T-cell (primary cell): ENCODE measurements at places on chromosomes 12 and 14.
A peak's percentile ranks its signal among the peaks of the same experiment; 100 is the strongest.

- H3K27me3 ChIP-seq: no peaks in the 10 kb centered on the region
- no peak for DNase-seq
- H3K4me1 ChIP-seq: peaks cover 12% of the 10 kb centered on the region
- H3K27ac ChIP-seq: peak overlapping the region; percentile 98
Measured at GRCh38 chr12:56334490-56334793, 642 bp upstream of the PAN2 start.

DNA sequence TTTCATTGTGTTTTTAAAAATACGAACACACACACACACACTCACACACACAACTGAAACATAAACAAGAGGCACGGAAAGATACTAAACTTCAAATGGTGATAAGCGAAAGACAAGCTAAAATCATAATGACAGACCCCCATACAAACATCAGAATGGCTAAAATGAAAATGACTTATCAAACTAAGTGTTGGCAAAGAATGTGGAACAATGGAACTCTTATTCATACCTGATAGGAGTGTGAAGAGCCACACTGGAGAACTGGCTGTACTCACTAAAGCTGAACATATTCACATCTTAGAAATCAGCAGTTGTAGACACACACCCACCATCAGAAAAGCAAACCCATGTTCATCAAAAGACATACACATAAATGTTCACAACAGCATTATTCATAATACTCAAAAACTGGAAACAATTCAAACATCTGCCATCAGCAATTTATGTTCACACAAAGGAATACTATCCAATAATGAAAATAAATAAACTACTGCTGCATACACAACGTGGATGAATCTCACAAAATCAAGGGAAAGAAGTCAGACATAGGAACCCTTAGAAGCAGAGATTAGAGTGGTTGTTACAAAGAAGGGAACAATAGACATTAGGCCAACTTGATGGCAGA is 11.8 kb downstream of the STXBP6 start:
- no peaks in the 10 kb centered on the region for H3K36me3 ChIP-seq
- no peaks in the 10 kb centered on the region for H3K27me3 ChIP-seq
- H3K4me1 ChIP-seq: no peaks in the 10 kb centered on the region
- no peak for DNase-seq
- H3K27ac ChIP-seq: no peak overlapping the region

GRCh38 chr12:50638482-50638880 is 125.4 kb upstream of the ATF1 start:
- peaks cover 5% of the 10 kb centered on the region for H3K4me1 ChIP-seq
- no peaks in the 10 kb centered on the region for H3K27me3 ChIP-seq
- DNase-seq: no peak

GRCh38 chr14:63770187-63770807 is 42.4 kb upstream of the SGPP1 start:
- H3K27ac ChIP-seq: no peak overlapping the region
- no peaks in the 10 kb centered on the region for H3K36me3 ChIP-seq
- no peaks in the 10 kb centered on the region for H3K27me3 ChIP-seq
- peak; percentile 35 for DNase-seq
- no peak overlapping the region for H3K4me3 ChIP-seq

- no peaks in the 10 kb centered on the region for H3K27me3 ChIP-seq
- no peaks in the 10 kb centered on the region for H3K4me1 ChIP-seq
- H3K4me3 ChIP-seq: no peak overlapping the region
- no peaks in the 10 kb centered on the region for H3K36me3 ChIP-seq
- DNase-seq: no peak
Measured at GRCh38 chr14:22748631-22749068, 17.8 kb upstream of the OXA1L start.
